ENCODE measurements at places on chromosomes 5 and 9.

GRCh38 chr5:1552521-1553255, 28.9 kb upstream of the LPCAT1 start:
- DNase-seq: no peak

DNA sequence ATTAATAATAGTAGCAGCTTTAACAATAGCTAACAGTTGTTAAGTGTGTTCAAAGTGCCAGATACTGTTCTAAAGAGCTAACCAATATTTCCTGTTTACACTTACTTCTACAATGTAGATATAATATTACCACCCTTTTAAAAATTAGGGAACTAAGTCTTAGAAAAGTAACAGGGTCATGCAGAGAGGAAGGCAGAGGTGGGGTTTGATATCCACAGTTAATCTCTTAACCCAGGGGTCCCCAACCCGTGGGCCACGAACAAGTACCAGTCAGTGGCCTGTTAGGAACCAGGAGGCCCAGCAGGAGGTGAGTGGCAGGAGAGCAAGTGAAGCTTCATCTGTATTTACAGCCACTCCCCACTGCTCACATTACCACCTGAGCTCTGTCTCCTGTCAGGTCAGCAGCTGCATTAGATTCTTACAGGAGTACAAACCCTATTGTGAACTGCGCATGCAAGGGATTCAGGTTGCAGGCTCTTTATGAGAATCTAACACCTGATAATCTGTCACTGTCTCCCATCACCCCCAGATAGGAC, 89.1 kb downstream of the ACTL7B start:
- DNase-seq: no peak

DNA sequence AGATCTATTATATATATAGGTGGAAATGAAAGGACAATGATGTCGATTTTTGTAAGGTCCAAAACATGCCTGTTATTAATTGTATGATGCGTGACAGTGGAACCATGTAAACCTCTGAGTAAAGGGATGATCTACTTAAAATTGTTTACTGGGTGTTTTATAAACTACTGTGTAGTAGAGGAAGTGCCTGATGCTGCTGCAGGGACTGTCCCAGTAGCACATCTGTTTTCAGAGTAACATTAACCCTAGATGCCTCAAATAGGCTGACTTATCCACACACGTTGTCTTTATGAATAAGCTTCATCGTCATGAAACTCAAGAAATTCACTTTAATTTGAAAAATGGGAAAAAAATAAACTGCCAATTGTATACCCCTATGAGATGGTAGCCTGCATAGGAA, 1.7 kb downstream of the CAMK4 start:
- no peak for DNase-seq

DNA sequence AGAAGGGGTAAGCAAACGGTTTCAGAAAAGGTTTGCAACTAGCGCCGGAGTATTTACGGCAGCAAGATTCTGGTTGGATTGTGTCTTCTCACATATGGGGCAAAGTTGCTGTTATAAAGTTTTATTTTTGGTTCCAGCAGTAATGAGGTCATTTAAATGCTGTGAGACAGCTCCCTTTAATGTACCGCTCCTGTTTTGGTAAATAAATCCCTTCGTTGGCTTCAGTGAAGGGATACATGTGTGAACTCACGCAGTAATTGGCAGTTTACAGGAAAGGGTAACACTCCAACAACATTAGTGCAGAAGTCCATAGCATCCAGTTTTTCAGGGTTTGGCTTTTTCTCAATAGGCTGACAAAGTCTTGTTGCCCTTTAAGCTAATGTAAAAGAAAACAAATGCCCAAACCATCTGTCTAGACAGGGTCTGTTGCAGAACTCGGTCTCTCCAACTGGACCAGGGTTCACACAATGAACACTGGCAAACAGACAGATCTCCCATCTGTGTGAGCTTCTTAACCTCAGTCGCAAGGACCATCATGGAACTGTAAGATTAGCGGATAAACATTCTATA, 184.0 kb downstream of the GOLPH3 start:
- no peak for DNase-seq

DNA sequence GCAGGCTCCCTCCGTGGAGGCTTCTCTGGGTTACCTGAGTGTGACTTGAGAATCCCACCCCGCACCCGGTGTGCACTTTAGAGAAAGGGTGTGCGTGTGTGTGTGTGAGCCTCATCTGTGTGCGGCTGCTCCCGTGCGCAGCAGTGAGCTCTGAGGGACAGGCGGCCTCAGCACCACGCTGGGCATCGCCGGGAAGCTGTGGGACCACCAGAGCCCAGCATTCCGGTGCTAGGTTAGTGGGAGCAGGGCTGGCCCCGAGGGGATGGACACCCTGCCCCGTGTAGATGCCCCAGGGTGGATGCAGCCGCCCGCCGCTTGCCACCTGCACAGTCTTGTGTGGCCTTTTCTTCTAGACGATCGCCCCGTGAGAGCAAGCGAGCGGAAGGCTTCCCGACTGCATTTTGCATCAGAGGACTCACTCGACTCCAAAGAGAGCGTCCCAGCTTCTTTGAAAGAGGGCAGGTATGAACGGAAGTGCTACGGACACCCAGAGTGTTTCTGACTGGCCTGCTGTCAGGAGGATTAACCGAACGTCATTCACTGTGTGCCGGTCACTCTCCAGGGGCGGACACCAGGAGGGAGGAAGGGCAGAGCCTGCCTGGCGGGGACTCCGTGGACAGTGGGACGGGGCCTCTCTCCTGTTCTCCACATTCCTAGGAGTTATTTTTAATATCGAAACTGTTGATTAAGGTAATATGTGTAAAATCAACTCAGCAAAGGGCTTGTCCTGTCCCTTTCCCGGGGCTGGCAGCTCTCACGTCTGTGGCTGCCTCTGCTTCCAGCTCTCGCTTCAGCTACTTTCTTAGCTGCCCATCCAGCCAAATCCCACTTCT, 12.2 kb downstream of the CEP72 start:
- DNase-seq: no peak

DNA sequence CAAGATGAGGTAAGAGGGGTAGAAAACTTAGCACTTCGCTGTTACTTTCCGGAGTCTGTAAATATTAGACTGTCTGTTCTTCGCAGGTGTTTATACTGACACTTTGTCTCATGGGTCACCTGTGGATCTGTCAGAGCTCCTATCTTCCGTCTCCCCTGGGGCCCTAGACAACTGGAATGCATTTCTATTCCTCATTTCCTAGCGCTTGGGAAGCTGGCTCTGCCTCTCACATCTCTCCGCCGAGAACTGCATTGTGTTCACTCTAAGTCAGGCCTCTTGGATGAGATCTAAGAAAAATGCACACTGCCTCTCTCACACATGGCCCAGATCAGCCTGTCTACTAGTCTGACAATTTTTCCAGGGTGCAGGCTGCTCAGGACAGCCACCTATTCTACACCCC, 39.5 kb downstream of the PCA3 start:
- DNase-seq: no peak

DNA sequence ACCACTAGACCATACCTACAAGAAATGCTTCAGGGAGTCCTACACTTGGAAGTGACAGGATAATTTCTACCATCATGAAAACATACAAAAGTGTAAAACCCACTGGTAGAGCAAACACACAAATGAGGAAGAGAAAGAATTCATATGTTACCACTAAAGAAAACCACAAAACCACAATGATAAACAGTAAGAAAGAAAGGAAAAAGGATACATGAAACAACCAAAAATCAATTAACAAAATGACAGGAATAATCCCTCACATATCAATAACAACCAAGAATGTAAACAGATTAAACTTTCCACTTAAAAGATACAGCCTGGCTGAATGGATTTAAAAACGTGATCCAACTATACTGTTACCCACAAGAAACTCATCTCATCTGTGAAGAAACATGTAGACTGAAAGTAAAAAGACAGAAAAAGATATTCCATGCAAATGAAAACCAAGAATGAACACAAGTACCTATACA, 83.4 kb downstream of the LPAR1 start:
- no peak for DNase-seq

- DNase-seq: no peak
These were observed 97.1 kb downstream of the NRG2 start for GRCh38 chr5:139946006-139946405.

GRCh38 chr5:31847354-31847753, 208.4 kb downstream of the PDZD2 start:
- DNase-seq: no peak

DNA sequence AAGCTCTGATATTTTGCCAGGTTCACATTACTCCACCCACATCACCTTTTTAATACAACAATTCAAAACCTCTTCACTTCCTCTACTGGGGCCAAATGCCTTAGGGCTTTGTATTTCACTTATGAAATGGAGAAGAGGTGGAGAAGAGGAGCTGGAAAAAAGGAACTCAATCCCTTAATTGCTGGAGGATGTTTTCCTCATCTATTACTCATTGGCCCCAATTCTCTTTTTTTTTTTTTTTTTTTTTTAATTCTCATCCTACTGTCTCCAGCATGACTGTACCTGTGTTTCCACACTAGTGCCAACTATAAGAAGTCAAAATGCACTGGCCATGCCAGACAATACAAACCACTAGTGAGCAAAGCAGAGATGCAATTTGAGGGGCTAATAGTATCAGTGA, 20.9 kb downstream of the FAM13B start:
- DNase-seq: no peak

- no peak for DNase-seq
These were observed 2.3 kb upstream of the AK3 start for GRCh38 chr9:4743131-4743875.

GRCh38 chr5:44332285-44332971, 56.8 kb downstream of the FGF10 start:
- peak; percentile 2 for DNase-seq

DNA sequence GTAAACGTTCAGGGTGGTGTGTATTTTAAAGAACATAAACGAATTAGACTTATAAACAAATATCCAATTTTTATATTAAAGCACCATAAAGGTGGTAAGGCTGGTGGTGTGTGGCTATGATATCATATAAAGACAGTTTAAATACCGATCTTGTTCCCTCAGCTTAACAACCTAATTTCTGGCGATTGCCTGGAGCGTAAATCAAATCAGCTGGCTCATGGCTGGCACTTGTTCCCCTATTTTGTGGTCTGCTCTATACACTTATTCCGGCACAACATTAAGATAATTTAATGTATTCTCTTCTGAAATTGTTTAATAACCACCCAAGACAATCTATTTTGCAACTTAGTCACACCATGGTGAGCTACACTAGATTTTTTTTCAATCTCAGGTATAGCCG, 2.4 kb upstream of the HAPLN1 start:
- DNase-seq: no peak

DNA sequence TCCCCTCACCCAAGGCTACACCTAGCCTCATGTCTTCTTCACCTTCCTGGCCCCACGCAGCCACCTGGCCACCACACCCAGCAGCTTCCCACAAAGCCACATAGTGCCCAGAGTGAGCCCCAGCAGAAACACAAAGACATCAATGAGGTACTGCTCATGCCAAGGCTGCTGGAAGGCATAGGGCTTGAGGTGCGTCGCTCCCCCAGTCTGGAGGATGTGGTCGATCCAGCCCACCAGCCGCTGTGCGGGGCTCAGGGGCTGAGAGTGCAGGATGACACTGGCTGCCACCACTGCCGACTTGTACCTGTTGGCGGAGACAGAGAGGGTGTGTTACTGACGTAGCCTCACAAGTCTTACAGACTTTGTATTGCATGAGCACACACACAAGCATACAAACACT, 15.8 kb upstream of the CAPSL start:
- no peak for DNase-seq

- DNase-seq: peak; percentile 17
These were observed 37.4 kb downstream of the P4HA2 start for GRCh38 chr5:132190161-132190817.
